Activated CD4-positive, alpha-beta T cell treated with anti-CD3 and anti-CD28 coated beads, Interleukin-2, amount 50 U/mL, for 4 hours (primary cell): ENCODE measurements at places on chromosomes 7 and 10.

GRCh38 chr7:134966691-134967090 lies 19.6 kb upstream of the AGBL3 start:
- DNase-seq, result no peak

GRCh38 chr7:47328392-47329319 lies 253.3 kb downstream of the TNS3 start:
- DNase-seq, result no peak

- no peak for DNase-seq
Measured at GRCh38 chr7:128151635-128152034, 89.4 kb upstream of the LEP start.

DNA sequence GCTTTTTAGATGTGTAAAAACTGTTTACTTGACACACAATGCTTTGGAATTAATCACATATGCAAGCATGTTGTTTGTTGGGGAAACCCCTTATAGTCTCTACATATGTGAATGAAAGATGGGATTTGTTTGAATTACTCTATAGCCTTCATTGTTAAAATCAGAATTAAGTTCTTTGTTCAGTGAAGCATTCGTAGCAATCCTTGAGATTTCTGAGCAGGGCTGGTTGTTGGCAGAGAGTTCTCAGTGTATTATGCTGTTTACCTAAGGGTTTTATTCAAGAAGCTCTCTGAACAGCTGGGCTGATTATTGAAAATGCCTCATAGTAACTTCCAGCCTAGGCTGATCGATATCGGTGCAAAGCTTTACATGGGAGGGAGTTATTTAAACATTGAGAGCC lies 190.9 kb downstream of the VTI1A start:
- no peak for DNase-seq

DNA sequence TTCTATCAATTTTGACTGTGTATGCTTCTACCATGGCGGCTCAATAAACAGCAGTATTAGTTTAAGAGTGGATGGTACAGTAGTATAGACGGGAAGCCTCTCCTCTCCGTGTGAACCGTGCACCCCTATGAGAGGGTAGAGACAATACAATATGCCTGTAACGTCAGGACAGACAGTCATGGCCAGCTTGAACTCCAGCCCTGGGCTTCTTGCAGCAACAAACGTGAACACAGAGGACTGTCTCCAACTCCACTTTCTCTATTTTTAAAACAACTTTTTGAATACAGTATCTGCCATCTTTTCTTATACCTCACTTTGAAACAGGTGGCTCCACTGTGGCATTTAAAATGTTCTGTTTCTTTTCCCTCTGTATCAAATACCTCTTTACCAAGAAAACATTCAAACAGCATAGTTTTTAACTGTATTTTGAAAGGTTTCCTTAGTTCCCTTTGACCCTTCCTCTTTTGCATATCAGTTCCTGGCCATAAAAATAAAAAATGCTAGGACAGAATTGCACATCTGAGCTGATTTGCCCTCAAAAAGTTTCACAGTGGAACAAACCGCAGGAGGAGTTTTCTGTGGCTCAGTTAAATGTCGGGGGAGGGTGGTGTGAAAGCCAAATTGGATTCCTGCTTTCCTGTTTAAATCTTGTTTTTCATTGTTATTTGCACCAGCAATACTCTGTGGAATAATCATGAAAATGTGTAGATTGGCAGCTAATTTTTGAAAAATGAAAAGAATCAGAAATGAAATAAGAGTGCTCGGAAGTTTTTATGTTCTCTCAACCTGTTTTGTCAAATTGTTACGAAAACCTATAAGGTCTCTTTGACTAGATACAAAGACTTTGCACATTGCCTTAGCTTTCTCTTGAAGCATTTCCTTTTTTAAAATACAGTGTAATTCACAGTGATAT lies 8.0 kb downstream of the IKZF1 start:
- no peak for DNase-seq

- no peak for DNase-seq
Measured at GRCh38 chr10:11695779-11696178, 46.4 kb upstream of the ECHDC3 start.

GRCh38 chr7:155759740-155760430 lies 52.4 kb downstream of the SHH start:
- no peak for DNase-seq

GRCh38 chr7:28018446-28018845 lies 162.1 kb downstream of the JAZF1 start:
- DNase-seq, result no peak

DNA sequence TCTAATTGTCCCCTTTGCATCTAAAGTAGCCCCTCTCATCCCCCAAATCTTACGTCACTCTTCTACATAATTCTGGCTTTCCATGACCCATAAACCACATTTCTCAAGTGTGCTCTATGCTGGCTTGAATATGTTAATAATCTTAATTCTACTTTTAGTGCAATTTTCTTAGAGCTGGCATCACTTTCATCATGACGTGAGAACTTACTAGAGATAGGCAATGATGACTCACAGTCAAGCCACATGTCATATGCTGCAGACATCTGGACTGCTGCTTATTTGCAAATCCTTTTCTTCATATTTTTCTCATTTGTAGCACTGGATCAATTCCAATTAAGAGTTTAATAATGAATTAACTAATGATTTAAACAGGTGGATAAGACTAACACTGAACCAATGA lies 260.7 kb upstream of the PRKCQ start:
- DNase-seq, result no peak

- DNase-seq, result no peak
Measured at GRCh38 chr7:139994356-139994755, 68.4 kb downstream of the PARP12 start.

GRCh38 chr7:4006687-4007086 lies 675.4 kb upstream of the FOXK1 start:
- no peak for DNase-seq

DNA sequence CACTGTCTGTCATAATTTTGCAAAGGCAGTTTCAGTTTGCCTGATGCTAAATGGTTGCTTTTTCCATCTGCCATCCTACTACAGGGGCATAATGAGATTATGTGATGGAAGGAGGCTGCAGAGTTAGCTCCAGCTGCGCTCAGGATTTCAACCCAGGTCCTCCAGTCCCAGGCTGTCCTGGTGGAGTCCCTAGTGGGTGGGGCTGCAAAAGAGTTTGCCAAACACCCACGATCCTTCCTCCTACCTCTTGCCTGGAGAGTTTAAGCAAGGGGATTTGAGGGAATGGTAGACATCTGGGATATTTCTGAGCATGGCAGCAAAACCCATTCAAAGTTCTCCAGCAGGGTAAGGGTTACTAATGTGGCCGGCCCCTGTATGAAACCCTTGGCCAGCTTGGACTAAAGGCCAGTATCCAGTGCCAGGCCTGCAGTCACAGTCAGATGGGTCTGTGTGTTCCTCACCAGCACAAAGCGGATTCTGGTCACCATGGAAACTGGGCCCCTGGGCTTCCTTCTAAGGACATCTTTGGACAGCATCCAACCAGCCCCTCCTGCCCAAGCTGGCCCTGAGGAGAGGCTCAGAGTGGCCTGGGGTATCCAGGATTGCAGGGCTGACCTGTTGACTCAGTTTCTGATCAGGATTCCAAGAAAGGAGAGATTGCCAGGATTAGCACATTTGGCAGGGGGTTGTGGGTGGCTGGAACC lies 42.7 kb upstream of the CHST3 start:
- DNase-seq, result no peak

- DNase-seq, result no peak
Measured at GRCh38 chr7:69412331-69413146, 185.7 kb upstream of the AUTS2 start.

DNA sequence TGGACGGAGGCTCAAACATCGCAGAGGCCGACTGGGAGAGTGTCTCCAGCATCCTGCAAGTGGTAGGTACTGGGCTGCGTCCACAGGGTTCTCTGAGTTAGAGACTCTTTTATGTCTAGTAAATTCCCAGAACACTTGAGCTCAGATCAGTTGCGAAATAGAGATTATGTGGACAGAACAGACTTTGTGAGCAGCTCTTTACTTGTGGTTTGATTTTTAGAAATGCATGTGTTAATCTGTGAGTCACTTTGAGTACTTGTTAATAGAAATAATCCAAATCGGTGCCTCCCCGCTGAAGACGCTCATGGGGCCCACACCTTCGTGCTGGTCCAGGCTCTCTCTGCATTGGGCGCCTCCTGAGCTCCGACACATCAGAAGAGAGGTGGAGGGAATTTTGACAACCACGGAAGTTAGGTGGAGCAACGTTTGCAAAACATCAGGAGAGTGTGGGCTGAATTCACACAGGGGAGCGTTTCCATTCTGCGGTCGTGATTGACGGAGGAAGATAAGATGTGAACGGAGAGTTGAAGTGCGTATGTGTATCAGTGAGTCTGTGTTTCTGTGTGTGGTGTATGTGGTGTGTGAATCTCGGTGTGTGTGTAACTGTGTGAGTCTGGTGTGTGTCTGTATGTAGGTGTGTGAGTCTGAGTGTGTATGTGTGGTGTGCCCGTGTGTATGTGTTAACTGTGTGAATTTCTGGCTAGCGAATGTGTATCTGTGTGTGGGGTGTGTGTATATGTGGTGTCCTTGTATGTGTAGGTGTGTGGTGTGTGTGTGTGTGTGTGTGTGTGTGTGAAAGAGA lies 32.1 kb downstream of the PFKP start:
- DNase-seq, result no peak

DNA sequence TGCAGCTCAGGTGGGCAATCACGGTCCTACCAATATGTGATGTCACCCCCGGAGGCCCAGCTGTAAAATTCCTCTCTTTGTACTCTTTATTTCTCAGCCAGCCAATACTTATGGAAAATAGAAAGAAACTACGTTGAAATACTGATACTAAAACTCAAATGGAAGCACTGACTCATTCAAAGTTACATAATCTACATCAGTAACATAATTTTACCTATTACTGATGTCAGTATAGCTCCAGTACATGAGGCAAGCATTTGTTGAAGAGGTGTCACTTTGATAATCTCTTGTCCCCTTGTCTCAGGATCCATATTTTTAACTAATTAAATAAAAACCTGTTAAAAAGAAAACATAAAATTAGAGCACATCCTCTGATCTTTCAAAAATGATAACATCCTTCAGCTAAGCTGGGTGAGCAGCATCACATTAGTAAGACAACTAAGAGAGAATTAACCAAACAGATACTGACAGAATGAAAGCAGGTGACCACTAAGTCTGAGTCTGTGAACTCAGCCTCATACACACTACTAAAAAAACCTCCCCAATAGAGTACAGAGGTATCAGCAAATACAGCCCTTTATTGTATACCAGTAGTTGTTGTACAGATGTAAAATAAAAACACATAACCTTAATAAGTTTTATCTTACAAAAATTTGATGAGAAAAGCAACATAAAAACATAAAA lies 17.6 kb downstream of the SLC25A40 start:
- no peak for DNase-seq

GRCh38 chr10:63520500-63521415 lies at the start of gene REEP3:
TSS of gene REEP3 (plus strand) at chr10:63521401. CDS start at chr10:63521546, 145 bp downstream.
- DNase-seq, result peak; percentile 6

DNA sequence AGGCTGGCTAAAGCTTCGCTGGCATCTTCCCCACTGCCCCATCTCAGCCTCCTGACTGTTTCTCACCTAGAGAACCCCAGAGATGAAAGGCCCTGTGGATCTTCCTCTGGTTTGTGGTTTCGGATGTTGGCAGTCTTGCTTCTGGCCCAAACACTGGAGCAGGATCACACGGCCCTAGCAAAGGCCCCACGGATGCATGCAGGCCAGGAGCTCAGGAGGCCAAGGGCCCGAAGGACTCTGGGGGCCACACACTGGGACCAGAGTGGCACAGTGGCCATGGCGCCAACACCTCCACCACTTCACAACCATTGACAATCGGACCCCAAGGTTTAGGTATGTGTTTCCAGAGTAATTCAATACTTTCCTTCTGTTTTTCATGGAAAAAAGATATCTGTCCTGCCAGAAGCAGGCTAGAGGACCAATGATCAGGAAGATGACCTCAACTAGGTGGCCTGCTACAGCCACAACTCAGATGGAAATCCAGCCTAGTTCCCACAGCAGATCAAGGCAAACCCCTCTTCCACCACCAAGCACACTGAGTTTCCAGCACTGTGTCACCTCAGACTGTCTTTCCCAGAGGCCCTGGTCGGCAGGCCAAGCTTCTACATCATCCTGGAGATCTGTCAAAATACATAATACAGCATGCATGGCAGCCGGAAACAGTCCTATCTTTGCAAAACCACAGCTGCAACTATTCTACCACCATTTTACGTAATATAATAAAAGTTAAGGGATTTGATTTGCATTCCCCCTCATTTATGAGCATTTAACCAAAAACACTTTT lies 53.0 kb downstream of the CTBP2 start:
- no peak for DNase-seq

DNA sequence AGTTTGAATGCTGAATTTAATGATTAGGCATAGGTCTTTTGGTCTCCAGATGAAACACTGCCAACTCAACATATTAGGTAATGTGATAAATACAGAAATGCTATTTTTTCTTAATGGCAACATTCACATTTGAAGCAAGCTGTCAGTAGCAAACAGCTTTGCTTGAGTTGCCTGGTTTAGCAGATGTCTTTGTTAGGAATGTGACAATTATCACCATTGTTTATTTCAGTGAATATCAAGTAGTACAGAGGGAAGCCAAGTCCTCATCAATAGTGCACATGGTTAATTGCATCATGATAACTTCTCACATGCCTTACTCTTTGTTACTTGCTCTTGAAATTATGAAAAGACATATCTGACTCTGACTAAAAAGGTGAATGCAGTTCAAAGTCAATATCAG lies 23.7 kb upstream of the SEPTIN7 start:
- no peak for DNase-seq

DNA sequence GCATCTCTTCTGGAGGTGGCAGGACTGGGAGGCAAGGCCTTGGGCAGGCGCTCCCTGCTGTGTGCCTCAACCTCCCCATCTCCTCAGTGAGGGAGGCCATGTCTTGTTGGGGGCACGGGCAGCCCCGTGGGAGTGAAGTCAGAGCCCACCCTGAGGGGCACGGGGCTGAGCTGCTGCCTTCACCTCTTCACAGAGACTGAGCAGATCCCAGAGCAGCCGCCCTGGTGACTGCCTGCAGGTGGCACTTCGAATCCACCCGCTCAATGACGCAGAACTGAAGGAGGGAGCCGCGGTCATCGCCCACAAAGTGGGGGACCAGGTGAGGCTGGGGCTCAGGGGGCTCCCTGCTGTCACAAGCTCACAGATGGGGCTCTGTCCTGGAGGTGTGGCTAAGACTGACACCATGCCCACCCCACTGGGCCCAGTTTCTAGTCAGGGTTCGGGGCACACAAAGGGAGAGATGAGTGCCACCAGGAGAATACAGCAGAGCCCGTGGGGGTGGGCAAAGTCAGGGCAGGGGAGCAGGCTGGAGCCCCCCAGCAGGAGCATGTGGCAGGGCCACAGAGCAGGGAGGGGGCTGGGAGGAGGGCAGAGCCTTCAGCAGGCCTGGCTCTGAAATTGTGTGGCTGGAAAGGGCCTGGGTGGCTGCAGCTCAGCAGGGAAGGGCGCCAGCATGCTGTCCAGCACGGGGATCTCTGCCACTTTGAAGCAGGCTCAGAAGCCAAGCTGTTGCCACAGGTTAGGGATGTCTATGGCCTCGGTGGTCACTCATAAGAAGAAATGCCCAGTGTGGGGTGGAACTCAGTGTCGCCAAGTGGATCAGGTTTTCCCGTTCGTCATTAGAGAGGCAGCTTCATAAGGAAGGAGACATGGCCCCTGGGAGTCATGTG lies 18.8 kb upstream of the CHST12 start:
- DNase-seq, result no peak
